NCI-H1048 (cell line): ENCODE measurements at places on chromosomes 13 and 19.

- no peak for DNase-seq
Observed at GRCh38 chr19:48970139-48970766, 5.1 kb downstream of the FTL start.

DNA sequence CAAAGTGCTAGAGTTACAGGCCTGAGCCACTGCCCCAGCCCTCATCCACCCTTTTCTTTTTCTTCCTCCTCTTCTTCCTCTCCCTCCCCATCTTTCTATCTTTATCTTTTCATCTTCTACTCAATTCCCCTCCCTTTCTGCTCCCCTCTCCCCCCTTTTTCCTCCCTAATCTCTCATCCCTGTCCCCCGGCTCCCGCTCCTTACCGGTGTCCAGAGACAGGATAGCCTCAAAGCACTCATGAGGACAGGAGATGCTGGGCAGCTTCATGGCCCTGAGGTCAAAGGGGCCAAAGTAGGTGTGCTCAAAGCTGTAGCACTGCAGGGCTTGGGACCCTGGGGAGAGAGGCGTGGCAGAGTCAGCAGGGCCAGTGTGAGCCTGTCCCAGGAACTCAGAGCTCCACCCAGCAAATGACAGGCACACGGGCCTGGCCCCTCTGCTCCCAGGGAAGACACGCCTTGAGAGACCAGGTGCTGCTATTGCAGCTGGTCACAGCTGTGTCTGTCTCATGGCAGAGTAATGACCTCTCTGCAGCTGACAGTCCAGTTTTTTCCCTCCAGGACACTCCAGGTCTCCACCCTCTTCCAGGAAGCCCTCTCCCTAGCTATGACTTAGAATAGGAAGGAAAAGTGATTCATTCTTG, 2.6 kb downstream of the LYPD5 start:
- no peak for DNase-seq

- no peak for DNase-seq
Observed at GRCh38 chr13:79187917-79188690, 218.0 kb downstream of the RBM26 start.

GRCh38 chr19:35056513-35057063, 15.1 kb downstream of the HPN start:
- no peak for DNase-seq

DNA sequence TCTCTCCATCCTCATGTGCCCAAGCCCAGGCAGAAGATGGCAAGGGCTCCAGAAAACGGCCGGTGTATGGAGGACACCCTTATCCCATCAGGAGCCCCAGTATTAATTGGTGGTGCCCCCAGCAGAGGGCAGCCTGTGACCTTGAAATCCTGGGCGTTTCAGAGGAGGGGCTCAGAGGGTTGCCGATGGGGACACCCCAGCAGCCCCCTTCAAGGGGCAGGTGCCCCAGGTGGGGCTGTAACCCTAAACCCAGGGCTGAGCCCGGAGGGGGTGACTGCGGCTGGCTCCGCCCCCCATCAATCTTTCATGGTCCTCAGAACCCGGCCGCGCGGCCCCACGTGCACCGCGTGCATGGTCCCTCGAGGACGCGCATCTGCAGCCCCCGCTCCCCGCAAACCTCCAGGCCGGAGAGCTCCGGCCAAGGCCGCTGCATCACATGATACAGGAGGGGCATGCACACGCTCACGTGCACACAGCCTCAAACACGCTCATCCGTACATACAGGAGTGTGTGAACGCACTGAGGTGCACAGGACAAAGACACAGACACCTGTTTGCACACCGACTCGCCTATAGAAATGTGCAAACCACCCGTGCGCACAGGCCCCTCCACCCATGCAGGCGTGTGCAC, 949 bp downstream of the RAB3A start:
- no peak for DNase-seq

DNA sequence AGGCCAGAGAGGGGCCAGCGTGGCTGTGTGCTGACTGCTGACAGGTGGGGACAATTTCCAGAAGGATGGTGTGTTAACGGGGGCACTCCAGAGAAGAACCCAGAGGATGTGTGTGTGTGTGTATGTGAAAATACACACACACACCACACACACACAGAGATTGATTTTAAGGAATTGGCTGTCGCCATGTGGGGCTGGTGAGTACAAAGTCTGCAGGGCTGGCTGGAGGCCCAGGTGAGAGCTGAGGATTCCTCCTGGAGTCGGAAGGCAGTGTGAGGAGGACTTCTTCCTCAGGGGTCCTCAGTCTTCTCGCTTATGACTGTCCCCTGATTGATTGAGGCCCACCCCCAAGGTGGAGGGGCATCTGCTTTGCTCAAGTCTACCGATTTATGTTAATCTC, 7.6 kb upstream of the GJB6 start:
- DNase-seq, result no peak

- DNase-seq, result no peak
Observed at GRCh38 chr19:40157059-40157458, 34.2 kb upstream of the MAP3K10 start.

GRCh38 chr13:48278806-48279205, 24.7 kb upstream of the RB1 start:
- DNase-seq, result no peak

DNA sequence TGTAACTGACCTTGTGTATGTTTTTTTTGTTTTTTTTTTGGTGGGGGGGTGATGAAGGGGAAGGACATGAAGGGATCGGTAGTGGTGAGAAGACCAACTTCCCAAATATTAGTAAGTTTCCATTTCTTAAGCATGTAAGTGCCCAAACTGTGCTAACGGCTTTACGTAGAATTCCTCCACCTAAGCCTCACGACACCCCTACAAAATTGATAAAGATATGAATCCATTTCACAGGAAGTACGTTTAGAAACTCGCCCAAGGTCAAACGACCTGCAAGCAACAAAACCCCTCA, 649 bp downstream of the UQCRFS1 start:
- no peak for DNase-seq

- DNase-seq, result no peak
Observed at GRCh38 chr19:55461974-55462626, 658 bp upstream of the ISOC2 start.

GRCh38 chr13:94178625-94179244, 300.7 kb downstream of the DCT start:
- DNase-seq, result no peak

DNA sequence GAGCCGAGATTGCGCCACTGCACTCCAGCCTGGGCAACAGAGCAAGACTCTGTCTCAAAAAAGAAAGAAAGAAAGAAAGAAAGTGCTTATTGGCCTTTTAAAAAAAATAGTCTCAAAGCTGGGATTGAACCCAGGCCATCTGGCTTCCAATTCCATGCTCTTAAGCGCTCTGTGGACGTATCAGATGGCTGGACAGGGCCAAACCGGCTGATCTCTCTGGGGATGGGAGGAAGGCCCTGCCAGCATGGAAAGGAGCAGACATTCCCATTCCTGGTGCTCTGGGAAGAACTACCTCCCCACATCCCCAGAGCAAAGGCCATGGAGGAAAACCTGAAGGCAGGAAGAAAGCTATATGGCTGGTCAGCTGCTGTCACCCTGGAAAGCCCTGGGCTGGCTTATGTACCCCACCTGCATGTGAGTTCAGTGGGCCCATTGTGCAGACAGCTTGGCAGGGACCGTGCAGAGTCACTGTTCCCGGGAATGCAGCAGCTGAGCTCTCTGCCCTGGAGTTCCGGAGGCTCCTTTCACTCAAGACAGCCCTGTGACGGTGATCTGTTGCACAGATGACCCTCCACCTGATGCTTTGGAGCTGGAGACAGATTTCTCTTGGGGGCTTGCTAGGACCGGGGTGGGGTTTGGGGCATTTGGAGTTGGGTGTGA, 84.3 kb downstream of the SIPA1L3 start:
- DNase-seq, result no peak

- DNase-seq, result no peak
Observed at GRCh38 chr19:53977991-53978731, 13.3 kb upstream of the CACNG6 start.

DNA sequence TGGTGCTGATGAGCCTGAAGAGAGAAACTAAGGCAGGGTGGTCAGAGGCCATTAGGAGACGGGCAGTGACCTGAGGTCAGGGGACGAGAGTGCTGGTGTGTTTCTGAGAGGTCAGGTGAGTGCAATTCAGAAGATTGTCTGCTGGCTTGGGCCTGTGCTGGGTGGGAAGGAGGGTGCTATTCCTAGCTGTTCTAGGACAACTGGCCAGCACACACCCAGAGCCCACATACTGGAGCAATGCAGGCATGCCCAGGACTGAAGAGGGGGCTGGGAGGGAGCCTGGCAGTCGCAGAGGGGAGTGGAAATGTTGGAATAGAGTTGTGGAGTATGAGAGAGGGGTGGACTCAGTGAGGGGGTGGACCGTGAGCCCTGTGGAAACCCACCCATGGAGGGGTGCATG, 16.5 kb downstream of the ARHGEF7 start:
- DNase-seq, result no peak

DNA sequence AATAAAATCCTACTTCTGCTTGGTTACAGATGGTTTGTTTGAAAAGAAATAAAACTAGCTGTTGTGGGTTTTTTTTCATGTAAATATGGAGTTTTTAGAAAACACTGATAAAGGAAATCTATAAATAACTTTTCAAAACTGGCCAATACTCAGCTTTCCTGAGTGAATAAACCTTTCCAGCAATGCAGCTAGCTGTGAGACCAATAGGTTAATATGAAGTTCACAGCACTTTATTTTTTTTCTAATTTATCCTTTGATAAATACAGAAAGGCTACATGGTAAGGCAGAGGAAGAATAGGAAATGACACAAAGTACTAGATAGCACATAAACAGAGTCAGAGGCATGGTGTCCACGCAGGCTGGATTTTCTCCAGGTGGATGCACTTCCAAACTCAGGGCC, 154.0 kb downstream of the COG6 start:
- no peak for DNase-seq

DNA sequence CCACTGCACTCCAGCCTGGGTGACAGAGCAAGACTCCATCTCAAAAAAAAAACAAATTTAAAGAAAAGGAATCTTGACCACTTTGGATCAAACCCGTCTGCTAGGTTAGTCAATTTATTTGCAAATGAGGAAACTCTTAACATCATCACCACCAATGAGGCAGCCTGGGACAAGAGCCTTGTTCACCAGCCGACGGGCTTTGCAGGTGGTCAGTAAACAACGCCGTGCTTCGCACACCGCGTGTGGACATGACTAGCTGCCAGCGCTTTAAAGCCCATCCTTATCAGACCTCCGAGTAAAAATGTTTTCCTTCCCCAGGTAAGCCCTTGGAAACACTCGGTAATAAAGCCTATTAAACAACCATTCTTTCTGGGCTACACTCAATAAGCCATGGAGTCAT, 41.9 kb downstream of the INSR start:
- DNase-seq, result no peak

DNA sequence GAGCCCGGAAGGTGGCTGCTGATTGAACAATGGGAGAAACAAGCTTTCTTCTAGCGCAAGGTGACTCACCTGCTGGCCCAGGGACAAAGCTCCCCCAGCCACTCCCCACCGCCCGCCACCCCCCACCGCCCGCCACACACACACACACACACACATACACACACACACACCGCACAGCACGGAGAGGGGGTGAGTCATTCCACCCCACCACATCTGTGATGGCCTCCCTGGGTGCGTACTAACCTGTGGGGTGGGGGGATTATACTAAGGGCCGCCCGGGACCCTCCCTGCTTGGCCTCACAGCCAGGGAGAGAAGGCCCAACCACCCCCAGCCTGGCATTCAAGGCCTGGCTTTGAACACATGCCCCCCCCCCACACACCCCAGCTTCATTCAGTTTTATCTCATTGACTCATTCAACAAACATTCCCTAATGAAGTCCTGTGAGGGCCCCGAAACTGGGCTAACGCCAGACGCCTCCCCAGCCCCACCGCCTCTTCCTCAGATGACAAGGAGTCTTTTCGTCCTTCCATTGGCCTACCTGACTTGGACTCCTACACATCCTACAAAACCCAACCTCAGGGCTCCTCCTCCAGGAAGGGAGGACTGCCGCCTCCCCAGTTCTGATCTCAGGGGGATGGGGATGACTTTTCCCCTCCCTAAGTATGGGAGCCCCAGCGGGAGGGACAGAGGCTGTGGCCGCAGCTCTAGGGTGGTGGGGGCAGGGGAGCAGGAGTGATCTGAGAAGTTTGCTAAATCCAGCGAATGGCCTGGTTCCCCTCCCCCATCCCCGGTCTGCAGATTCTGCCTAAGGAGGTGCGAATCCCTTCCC, 5.8 kb upstream of the ONECUT3 start:
- no peak for DNase-seq

GRCh38 chr13:28819735-28820098, 422 bp upstream of the MTUS2 start:
- peak; percentile 5 for DNase-seq

- no peak for DNase-seq
Observed at GRCh38 chr13:90201676-90202460, 1145.6 kb upstream of the MIR17HG start.

DNA sequence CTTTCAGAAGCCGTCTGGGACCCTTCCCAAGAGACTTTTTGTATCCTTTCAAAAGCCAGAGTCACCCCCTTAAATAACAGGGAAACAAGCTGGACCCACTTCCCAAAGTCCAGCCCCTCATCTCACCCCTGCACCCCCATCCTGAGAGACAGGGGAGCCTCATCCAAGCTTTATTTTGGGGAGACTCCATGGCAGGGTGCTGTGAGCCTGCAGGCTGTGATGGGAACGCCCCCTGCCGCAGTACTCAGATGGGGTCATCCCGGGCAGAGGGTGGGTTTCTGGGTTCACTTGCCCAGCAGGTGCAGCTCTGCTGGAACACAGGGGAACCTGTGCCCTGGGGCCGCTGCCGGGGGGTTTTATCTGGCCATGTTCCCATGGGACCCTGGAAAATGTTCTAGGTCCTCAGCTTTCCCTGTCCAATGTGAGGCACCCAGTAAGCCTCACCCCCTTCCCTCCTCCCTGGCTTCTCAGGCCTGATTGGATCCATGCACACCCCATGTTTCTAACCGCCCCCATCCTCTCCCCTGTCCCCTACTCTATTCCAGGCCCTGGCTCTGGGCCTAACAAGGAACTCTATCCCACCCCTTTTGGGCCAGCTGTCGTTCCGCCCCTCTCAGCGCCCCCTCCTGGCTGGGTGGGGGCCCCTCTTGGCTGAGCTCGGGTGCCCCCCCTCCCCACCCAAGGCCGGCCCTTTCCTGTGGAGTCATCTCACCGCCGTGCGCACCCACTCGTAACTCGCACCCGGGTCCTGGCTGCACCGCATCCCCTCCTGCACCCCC, 1.0 kb downstream of the HIF3A start:
- no peak for DNase-seq

DNA sequence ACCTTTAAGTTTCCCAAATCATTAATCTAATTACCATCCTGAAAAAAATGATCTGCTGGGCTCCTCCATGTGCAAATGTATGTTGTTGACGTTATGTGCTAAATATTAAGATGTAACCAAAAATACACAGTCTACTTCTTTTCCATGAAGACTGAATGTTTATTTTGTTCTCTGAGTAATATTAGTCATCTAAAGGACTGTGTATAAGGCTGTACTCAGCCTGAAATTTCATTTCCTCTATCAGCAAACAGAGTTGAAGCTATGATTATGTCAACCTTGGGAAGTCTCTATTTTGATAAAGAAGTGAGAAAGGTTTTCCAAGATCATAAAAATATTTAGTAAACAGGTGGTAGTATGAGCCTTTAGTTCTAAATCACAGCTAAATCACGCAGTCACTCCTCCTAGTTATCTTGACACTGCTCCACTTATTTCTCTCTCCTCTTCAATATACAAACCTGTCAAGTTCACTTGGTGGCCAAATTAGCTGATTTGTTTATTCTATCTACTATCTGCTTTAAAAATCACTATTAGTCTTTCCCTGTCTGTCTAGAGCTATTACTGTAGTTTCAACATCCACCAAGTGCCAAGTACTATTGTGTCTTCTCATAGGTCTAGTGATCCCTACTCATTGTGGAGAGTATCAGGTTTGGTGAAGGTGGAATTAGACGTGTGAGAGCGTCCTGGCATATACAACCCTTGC, 211.7 kb upstream of the STARD13 start:
- no peak for DNase-seq

- DNase-seq, result no peak
Observed at GRCh38 chr13:80196756-80197155, 144.2 kb downstream of the SPRY2 start.
